ENCODE measurements at places on chromosomes 4 and X.

DNA sequence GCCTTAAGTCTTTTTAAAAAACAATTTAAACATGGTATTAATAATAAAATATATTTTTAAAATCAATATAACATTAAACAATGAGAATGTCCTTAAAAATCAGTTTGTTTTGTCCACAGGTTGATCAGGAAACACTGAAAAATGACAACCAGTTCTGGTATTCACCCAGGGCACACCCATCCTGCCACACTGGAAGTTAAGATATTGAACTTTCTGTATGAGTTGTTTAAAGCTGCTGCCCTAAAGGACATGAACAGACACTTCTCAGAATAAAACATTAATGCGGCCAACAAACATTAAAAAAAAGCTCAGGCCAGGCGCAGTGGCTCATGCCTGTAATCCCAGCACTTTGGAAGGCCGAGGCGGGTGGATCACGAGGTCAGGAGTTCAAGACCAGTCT lies 15.0 kb upstream of the HOPX start:
- no peak for DNase-seq

DNA sequence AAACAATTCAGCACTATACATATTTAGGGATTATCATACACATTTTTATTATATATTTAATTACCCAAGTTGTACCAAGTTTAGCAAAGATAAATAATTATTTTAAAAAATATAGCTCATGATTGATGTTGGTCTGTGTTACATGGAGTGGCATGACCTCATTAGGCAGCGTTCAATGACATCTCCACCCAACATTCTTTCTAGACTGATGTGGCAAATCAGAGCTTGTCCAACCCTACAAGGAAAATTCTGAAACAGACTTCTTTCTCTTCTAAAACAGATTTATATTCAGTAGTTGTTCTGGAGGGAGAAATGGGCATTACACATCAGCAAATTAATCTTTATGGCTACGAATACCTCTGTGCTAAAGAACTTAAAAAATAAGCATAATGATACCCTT lies 189.7 kb downstream of the PDGFC start:
- DNase-seq = no peak

GRCh38 chrX:56882581-56882980 lies 112.8 kb downstream of the SPIN3 start:
- no peak for DNase-seq

GRCh38 chrX:153999359-154000037 lies 20.2 kb downstream of the IRAK1 start:
- no peak for DNase-seq

DNA sequence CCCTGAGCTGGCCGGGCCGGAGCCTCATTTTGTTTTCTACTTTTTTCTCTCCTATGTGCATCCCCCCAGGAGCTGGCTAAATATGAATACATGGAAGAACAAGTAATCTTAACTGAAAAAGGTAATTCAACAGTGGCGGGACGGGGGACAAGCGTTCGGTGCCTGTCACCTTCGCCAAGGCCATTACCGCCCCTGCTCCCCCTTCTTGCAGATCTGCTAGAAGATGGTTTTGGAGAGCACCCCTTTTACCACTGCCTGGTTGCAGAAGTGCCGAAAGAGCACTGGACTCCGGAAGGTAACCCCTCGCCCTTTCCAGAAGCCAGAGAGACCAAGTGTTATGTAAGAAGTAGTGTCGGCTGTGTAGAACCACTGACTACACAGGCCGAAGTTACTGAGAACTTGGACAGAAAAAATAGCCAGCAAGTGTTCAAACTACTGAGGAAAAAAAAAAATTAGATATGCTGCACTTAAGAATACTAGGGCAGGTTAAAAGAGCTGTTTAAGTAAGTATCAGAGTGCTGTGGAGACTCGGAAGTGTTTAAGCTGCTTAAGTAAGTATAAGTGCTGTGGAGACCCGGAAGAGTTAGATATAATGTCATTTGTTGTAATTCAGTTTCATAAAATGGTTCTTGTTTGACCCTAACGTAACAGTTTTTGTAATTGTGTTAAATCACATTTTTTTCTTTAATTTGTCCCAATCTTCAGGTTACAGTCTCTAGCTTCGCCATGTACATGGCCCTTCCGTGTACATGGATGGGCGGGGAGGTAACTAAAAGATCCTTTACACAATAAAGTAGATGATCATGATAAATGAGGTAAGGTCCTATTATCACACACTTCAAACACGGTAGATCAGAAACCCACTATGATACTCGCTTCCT lies 856 bp downstream of the SAT1 start:
- DNase-seq = no peak

DNA sequence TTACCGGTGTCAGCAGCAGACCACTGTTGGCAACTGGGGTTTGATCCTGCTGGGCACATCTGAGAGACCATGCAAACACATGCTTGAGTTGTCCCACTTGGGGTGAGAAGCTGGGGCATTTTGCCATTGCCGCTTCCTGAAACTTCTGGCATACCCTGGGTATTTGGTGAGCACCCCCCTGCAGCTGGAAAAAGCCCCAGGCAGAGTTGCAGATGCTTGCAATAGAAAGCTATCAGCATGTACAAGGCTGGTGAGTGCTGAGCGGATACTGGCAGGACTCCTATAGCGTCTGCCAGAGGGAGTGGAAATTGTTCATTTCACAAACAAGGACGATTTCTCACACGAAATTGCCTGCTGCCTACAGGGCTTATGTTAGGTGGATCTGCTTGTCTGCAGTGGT lies 32.3 kb downstream of the SUPT20HL1 start:
- DNase-seq = no peak

DNA sequence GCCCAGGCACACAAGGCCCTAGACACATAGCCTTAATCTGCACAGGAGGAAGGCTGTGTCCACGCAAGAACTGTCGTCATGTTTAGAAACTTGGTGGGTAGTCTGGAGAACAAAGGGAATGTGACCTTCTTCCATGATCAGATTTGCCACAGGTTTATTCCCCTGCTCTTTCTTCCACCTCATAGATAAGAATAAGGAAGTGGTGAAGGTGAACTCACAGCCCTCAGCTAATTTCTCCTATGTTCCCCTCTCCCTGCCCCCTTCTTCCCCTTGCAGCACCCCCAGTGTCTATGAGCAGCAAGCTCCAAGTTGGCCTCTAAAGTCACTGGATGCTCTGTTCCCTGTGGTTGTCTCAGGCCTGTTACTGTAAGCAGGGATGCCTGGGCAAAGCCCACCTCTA lies 39.8 kb upstream of the LAS1L start:
- DNase-seq = no peak

- no peak for DNase-seq
Observed at GRCh38 chrX:112085149-112085548, 2.6 kb upstream of the TRPC5 start.
